ENCODE measurements at places on chromosomes 2 and 18.

GRCh38 chr2:231671270-231672050, 36.9 kb upstream of the PTMA start:
- DNase-seq: no peak

- peak; percentile 64 for DNase-seq
These were observed 129.6 kb downstream of the CELF4 start for GRCh38 chr18:37435996-37436395.

- DNase-seq: no peak
These were observed 1.3 kb downstream of the CIAO1 start for GRCh38 chr2:96267159-96267971.

DNA sequence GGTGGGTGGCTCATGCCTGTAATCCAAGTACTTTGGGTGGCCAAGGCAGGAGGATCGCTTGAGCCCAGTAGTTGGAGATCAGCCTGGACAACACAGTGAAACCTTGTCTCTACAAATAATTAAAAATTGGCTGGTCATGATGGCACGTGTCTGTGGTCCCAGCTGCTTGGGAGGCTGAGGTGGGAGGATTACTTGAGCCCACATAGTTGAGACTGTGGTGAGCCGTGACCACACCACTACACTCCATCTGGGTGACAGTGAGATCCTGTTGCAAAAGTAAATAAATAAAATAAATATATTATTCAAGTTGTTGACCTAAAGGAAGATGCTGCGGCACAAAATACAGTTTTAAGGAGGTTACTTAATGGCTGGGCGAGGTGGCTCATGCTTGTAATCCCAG, 72.7 kb downstream of the LAMA3 start:
- no peak for DNase-seq

DNA sequence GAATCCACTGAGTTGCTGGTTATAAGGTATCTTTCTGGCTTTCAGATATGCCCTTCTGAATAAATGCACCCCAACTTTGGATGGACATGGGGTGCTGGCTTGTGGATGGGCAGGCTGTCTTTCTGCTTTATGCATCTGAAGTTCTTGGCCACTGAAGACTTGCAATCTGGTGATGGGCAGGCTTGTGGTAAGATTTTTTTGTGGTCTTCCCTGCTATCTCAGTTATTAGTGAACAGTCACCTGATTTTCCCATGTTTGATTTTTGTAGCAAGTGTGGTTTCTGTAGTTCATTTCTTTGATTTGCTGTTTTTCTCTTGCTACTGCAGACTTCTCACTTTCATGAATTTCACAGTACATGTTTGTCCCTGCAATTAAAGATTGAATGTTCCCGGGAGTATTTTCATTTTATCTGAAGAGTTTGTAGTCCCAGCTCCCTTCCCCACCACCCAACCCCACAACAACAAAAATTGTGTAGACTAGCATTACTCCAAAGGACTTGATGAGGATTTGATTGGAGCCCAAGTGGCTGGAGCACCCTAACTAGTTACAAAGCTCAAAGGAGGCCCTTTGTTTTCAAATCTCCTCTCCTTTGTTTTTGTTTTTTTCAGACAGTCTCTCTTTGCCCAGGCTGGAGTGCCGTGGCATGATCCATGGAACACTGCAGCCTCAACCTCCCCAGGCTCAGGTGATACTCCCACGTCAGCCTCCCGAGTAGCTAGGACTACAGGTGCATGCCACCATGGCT, 63.6 kb upstream of the MGAT5 start:
- DNase-seq: no peak

DNA sequence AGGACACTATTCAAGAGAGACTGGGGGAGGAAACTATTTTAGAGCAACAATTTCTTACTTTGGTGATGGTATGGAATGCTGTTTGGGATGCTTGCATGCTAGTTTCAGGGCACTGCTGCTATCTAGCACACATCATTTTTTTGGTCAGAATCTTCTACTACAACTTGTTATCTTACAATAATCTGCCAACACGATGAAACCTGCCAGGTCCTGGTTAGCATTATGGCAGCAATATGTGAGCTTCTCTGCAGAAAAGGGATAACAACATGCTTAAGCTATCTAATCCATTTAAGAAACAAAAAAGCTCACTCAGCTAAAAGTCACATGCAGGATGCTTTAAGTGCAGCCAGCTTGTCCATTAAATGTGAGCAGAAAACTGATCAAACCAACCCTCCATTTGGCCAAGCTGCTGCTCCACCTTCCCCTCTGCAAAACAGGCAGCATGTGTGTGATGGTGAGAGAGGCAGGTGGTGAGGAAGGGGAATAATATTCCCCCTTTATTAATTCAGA, 30.1 kb downstream of the GAREM2 start:
- no peak for DNase-seq

DNA sequence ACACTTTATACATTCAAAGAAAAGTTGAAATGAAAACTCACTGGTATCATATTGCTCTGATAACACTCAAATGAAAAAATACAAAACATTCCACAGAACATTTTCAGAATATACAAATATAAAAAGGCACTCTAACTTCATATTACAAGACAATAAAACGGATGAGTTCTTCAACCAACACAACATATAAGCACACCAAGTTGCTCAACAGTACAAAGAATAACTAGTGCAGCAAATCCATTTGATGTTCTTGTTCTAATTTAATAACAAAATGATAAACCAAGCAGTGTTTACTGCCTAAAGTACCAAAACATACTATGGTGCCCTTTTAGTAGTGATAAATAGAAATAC, 60.8 kb upstream of the PGAP1 start:
- DNase-seq: no peak

- no peak for DNase-seq
These were observed 231.7 kb downstream of the ZNF516 start for GRCh38 chr18:76263046-76264005.

- no peak for DNase-seq
These were observed 133.3 kb downstream of the PTRHD1 start for GRCh38 chr2:24659862-24660261.

GRCh38 chr2:137190411-137191195, 425.3 kb downstream of the THSD7B start:
- no peak for DNase-seq

DNA sequence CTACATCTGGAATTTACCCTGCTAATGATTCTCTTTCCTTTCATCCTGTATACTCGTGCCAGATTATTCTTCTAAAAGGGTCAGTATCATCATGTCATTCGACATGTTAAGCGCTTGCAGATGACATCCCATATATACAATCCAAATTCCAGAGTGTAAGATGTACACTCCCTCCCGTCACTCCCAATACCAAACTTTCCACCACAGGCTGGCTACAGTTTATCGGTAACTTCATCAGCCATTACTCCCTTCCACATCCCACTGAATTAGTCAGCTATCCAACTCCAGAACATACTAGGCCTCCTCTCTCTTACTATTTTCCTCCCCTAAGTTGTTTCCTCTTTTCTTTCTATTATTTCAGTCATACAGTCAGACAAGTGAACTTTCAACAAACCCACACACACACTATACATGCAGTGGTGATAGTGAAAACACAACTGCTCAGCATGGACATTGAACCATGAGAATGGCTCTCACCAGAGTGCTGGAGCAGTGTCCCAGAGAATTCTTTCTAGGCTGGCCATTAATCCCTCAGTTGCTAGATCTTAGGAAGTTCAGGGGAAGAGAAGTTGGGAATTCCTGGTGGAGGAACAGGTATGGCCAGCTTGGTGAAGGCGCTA, 10.6 kb upstream of the NMI start:
- no peak for DNase-seq

DNA sequence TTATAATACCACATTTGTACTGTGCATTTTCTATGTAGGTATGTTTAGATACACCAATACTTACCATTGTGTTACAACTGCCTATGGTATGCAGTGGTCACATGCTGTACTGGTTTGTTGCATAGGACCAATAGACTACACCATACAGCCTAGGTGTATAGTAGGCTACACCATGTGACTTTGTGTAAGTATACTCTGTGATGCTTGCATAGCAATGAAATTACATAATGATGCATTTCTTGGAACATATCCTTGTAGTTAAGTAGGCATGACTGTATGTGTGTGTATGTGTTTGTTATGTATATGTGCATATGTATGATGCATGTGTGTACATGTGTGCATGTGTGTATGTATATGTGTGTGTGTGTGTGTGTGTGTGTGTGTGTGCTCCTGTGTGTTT, 157.6 kb downstream of the TDRD15 start:
- DNase-seq: no peak

- DNase-seq: no peak
These were observed 51.9 kb downstream of the DYSF start for GRCh38 chr2:71505086-71505769.

DNA sequence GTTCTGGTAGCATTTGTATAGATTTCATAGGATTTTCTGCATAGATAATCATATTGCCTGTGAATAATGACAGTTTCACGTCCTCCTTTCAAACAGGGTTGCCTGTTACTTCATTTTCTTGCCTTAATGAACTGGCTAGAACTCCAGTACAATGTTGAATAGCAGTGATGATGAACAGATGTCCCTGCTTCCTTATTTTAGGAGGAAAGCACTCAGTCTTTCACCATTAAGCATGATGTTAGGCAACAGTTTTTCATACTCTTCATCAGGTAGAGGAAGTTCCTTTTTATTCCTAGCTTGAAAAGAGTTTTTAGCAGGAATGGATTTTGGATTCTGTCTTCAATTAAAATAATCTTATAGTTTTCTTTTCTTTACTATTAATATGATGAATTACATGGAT, 39.7 kb downstream of the C2orf76 start:
- no peak for DNase-seq

DNA sequence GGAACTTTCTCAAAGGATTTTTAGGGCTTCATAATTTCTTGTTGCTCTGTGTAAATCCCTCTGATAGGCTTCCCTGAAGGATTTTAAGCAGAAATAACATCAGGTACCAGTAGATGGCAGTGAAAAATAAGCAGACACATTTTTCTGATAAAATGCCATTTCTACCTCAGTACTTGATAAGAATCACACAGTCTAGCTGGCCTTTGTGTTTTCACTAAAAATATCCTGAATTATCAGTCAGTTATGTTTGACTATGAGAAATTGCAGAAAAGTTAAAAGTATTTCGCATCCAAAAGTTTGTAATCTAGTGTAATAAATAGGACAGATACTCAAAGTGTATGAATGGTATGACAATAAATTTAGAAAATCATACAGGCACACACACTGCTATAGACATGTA, 68.7 kb downstream of the DNAJC10 start:
- DNase-seq: no peak

DNA sequence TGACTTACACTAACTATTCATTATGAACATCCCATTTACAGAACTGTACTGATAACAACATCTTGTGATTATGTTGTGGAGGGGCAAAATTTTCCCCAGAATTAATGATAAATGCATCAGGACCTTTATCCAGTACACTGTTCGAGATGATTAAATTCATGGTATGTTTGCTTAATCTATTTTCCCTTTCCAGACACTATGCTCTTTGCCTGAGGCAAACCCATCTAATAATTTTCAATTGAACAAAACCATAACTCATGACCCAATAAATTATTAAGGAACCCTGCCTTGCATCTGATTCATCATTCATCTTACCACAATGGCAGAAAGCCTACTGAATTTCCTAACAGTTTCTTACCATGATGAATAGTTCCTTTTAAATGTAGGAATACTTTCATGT, 385.0 kb downstream of the DSEL start:
- no peak for DNase-seq

- no peak for DNase-seq
These were observed 13.6 kb downstream of the ADCY3 start for GRCh38 chr2:24906466-24906865.

DNA sequence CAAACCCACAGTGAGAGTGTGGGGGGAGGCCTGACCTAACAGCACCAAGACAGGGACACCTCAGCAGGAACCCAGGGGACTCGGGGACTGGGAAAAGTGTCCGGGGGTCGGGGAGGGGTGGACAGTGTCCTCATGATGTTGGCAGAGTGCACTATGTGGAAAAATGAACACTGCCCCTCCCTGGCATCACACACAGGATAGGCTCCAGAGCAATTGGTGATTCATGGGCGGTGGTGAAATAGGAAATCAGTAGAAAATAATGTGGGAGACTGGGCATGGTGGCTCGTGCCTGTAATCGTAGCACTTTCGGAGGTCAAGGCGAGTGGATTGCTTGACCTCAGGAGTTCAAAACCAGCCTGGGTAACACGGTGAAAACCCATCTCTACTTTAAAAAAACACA, 3.6 kb upstream of the ANO7 start:
- DNase-seq: no peak

GRCh38 chr2:212727751-212728150, 189.1 kb upstream of the ERBB4 start:
- DNase-seq: no peak
